Activated naive CD4-positive, alpha-beta T cell treated with anti-CD3 and anti-CD28 coated beads, Interleukin-2, amount 10 ng/mL, durations not matched to agents 5 hours and 36 hours (primary cell): ENCODE measurements at places on chromosomes 13 and 19. TPM values are rescaled to one million over a fixed set of nuclear protein-coding genes. Genes with fewer than 3 reads are reported as not detected.

Gene ZNF439
- 7.8 TPM for total RNA-seq

Gene B3GNT8
- total RNA-seq = 2.0 TPM

Gene SLC8A2
- total RNA-seq = not detected

Gene PPM1N
- 2.6 TPM for total RNA-seq

Gene S1PR4
- 233 TPM for total RNA-seq

Gene HDGFL2
- total RNA-seq = 46.3 TPM

Gene PSG1
- not detected for total RNA-seq

Gene LRRC4B
- total RNA-seq = not detected

Gene SGTA
- total RNA-seq = 37.6 TPM

Gene ZNF865
- 16.1 TPM for total RNA-seq

Gene FREM2
- not detected for total RNA-seq

Gene GIPC3
- total RNA-seq = 3.0 TPM

Gene KANK3
- total RNA-seq = 9.1 TPM

Gene C13orf42
- total RNA-seq = not detected
